CD4-positive, alpha-beta T cell treated with Interleukin-2 at 100 ng/mL for 4 hours (primary cell): ENCODE measurements at places on chromosomes 12 and 14.

DNA sequence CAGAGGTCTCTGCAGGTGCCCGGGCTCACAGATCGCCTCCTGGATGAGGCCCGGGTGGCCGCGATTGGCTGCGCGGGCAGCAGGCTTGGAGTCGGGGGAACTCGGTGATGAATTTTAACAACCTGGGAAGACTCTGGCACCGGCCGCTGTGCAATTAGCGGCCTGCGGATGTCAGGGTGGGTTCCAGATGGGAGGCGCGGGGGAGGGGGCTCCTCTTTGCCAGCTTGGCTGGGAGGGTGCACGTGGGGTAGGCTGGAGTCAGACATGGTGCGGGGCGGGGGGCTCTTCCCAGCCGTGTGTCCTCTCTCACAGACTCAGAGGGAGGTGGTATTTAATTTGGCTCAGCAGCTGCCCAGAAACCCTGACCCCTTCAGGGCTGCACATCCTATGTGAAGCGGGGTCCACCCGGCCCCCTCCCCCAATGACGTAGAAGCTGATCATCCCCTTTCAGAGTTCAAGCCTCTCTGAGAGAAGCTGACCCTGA, 81.4 kb downstream of the KIF26A start:
- DNase-seq: no peak

- DNase-seq: no peak
Observed at GRCh38 chr12:43267818-43268217, 284.2 kb downstream of the ADAMTS20 start.

DNA sequence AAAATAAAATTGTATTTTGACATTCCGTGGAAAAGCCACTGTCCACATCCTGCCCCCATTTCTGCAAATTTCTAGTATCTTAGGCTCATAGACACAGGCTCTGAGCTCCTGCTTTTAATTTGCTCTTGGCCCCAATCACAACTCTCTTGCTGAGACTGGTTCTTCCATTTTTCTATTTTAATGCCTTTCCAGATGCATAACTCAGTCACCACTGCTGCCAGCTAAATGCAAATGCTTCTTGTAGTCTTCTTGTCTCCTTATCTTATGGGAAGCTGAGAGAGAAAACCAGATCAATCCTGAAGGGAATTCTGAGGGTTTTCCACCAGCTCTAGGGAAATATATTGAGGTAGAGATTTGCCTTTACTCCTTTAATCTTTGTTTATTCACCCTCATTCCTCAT, 149.0 kb downstream of the DHRS2 start:
- no peak for DNase-seq

DNA sequence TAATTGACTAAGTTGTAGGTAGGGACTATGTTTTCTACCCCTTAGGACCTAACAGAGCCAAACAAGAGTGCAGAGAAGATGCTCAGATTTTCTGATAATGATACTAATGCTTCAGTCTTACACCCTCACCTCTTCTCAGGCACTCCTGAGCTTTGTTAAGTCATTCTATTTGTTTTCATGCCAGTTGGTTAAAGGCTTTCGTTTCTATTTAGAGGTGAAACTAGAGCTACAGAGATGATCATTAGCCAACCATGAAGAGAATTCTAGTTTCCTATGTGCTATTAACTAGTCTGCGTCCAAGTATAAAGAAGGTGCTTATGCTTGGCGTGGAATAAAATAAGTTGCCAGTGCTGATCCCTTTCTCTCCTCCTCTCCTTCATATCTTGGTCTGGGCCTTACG, 34.6 kb upstream of the PYGL start:
- DNase-seq: no peak

- no peak for DNase-seq
Observed at GRCh38 chr14:26204728-26205479, 392.9 kb downstream of the NOVA1 start.

GRCh38 chr14:102213984-102214658, 74.4 kb downstream of the WDR20 start:
- no peak for DNase-seq

DNA sequence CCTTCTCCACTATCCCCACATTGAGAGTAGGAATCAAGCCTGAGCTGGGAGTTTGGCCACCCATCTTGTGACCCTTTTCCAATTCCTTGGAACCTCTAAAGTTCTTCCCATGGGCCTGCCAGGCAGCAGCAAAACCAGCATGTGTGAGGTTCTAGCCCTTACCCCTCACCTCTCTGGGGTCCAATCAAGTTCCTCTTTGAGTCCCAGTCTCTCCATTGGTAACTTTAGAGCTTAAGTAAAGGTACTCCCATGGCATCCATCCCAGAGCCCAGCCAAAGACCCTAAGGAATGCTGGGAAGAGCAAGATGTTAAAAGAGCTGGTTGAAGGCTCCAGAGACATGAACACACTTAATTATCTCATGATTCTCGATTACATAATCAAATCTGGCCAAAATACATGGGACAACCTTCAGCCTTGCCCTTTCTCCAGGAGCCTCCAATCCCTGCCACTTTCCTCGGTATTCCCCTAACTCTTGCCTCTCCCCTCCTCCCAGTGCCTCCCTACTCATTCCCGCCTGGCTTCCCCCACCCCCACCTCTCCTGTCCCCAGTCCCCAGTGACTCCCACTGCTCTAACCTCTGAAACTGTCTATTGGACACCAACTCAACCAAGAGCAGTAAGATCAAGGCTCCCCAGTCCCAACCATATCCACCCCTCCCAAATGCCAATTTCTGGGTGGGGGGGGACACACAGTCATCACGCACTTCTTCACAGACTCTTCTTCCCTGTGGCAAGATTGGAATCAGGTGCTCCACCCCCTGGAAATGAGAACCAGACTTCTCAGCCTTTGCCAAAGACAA, 4.8 kb upstream of the TNS2 start:
- DNase-seq: no peak

DNA sequence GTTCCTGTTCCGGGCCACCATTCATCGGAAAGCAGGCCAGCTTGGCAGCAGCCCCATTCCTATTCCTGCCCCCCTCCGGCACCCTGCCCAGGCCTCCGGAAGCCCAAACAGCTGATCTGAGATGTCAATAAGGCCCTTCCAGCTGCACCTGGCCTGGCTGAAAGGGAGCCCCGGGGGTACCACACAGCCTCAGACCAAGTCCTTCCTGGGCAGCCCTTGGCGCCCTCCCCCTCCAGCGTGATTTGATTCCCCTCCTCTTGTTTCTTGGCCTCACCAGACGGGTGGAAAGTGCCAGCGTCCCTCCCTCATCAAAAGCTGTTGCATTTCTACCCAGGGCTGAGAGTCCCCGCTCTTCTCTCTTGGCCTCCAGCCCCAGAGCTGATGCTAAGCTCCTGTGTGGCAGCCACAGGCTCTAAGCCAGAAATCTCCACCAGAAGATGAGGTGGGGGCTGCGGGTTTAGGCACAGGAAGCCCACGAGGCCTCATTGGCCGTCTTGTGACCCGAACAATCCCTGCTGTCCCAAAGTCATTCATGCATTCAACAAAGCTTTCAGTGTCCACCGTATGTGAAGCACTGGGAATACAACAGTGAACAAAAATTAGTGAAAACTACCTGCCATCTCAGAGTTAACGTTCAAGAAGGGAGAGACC, 215.4 kb downstream of the SLC41A2 start:
- no peak for DNase-seq

DNA sequence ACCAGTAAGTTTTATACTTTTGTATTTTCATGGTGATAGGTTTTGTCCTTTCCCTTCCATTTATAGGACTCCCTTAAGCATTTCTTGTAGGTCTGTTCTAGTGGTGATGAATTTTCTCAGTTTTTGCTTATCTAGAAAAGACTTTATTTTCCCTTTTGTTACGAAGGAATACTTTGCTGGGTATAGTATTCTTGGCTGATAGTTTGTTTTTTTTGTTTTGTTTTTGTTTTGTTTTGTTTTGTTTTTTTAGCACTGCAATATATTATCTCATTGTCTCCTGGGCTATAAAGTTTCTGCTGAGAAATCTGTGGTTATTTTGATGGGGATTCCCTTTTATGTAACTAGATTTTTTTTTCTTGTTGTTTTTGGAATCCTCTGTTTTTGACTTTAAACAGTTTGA, 67.7 kb downstream of the FBXO33 start:
- DNase-seq: no peak

DNA sequence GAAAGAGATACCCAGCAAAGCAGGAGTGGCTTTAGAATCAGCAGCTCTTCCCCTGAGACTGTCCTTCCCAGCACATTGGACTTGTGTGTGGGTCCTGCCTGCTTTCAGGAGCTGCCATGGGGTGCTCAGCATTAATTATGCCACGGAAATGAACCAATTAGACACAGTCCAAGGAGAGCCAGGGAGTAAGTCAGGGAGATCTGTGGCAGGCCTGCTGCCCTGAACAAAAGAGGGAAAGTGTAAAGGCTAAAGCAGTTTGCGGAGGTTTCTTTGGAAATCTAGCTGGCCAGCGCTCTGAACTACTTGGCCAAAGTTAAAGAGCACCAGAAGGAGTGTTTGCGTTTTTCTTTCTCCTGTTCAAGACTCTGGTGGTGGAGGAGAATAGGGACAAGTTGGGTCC, 65.7 kb upstream of the SRSF5 start:
- no peak for DNase-seq

DNA sequence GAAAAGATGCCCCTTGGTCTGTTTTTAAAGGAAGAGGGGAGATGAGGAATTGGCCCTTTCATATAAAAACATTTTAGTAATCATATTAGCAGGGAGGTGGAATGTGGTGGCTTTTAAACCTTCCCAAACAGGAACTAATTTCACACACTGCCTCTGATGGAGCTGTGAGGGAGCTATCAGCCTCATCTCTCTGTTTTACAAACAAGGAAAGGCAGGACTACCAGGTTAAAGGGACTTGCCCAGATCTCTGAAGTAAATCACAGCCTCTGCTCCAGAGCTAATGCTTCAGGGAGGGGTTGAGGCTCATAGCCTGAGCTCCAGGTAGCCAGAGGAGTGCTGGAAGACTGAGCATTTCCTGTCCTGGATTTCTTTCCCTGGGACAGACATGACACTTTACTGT, 1.1 kb upstream of the BMP4 start:
- DNase-seq: no peak

GRCh38 chr14:50769863-50770500, 61.0 kb downstream of the NIN start:
- no peak for DNase-seq

GRCh38 chr12:110765111-110765510, 22.4 kb upstream of the PPP1CC start:
- DNase-seq: no peak

- DNase-seq: no peak
Observed at GRCh38 chr12:72270246-72270645, 1.9 kb upstream of the TRHDE start.

DNA sequence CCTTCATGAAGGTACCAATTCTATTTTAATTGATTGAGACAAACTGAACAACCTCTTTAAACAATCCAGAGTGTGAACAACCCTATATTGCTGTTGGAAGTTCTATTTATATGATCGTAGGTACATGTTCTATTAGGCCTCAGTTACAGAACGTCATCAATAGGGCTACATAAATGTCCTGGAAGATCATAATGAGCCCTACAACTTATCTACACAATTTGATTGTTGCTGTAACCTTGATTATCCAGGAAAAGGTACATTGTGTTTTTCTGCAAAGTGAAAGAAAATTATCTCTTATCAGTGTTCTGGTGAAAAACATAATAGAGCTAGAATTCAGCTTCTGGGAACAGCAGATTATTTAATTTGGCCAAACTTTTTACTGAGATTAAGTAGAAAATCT, 612.9 kb downstream of the GALC start:
- no peak for DNase-seq

DNA sequence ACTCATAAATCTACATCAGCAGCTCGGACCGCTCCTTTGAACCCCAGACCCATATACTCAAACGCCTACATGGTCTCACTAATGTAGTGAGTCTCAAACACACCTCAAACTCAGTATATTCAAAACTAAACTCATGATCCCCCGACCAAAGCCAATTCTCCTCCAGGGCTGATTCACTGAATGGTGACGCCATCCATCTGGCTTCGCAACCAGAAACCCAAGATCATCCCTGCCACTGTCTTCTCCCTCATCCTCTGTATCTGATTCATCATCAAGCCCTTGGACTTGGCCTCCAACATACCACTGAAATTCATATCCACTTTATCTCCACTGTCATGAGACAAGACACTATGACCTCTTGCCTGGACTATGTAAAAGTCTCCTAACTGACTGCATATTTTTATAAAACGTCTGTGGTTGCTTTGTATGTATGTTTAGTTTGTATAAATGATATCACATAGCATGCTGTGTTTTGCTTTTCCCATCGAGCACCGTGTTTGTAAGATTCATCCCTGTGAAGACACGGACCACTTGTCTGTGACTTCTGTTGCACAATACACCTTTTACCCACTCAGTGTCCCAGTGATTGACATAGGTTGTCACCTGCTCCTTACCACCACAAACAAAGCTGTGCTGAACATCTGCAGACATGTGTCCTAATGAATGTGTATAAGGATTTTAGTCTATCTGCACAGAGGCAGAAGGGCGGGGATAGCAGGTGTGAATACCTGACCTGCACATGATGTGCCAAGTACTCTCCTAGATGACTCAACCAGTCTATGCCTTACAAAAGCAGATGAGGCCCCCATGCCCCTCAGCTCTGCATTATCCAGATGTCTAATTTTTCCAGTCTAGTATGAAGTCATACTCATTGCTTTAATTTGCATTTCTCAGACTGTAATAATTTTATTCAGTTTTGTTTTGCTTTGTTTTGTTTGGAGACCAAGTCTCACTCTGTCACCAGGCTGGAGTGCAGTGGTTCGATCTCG, 76.9 kb downstream of the VWF start:
- DNase-seq: no peak

GRCh38 chr14:31026077-31026449, at the start of gene STRN3:
Gene STRN3, minus strand, starts transcription at chr14:31026379. Its CDS starts 194 bp downstream, at chr14:31026185.
- no peak for DNase-seq

GRCh38 chr12:121709478-121709961, 3.0 kb upstream of the TMEM120B start:
- DNase-seq: no peak

DNA sequence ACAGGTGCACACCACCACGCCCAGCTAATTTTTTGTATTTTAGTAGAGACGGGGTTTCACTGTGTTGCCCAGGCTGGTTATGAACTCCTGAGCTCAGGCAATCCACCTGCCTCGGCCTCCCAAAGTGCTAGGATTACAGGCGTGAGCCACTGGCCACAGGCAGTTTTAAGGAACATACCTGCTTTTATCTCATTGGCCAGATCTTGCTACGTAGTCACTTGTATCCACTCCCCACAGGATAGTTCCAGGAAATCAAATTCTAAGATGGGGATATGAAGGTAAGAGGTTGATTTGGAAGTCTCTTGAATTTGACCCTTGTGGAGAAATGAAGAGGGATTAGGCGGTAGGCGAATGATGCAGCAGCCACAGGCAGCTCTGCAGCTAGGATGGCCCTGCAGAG, 8.8 kb upstream of the PLEKHG6 start:
- DNase-seq: no peak

DNA sequence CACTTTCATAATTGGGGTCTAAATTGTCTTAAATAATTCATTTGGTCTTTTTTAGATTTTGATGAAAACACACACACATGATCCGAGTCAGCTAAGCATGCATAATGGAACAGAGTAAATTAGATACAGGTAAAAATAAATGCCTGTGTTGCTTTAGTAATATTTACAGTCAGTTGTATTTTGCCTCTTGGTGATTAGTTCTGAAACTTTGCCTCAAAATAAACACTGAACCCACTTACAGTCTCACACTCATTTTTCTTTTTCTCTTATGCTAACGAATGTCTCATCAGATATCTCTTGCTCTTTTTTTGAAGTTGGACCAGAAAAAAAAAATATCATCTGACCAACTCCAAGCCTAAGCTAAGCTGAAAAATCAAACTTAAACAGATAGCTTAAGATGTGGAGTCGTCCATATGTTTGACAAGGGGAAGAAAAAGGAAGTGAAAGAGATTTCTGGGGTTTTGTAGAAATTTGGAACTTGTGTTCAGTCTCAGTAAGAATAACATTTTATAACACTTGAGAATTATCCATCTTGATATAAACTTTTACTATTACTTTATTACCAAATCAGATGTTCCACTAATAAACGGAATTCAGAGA, 592.5 kb downstream of the RPL10L start:
- no peak for DNase-seq
